NCI-H2107 (cell line): ENCODE measurements at places on chromosomes 1 and 21.

GRCh38 chr1:41864471-41865040, 54.2 kb downstream of the HIVEP3 start:
- DNase-seq: no peak

DNA sequence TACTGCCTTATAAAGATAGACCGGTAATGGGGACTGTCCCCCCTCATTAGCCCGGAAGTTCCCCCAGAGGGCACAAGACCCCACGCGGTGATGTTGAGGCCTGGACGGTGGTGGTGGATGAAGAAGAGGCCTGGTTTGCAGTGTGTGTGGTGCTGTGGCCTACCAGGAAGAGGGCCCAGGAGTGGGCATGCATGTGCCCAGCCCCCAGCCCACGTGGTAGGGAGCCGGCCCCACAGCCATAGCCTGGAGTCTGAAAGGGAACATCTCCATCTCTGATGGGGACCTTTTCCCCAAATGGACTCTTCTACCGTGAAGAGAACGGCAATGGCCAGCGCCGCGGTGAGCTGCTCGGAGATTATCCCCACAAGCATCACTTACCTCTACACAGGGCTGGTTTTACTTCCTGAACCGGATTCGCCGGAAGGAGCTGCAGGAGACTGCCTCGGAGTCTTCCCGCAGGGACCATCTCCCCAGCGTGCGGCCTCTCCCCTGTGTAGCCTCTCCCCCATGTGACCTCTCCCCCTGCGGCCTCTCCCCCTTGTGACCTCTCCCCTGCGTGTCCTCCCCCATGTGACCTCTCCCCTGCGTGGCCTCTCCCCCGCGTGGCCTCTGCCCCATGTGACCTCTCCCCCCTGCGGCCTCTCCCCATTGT, 20.6 kb downstream of the RRP1 start:
- DNase-seq: no peak

- DNase-seq: no peak
Observed at GRCh38 chr1:234214129-234214910, 158.9 kb upstream of the COA6 start.

GRCh38 chr1:210850556-210850955, 283.4 kb downstream of the KCNH1 start:
- DNase-seq: no peak

DNA sequence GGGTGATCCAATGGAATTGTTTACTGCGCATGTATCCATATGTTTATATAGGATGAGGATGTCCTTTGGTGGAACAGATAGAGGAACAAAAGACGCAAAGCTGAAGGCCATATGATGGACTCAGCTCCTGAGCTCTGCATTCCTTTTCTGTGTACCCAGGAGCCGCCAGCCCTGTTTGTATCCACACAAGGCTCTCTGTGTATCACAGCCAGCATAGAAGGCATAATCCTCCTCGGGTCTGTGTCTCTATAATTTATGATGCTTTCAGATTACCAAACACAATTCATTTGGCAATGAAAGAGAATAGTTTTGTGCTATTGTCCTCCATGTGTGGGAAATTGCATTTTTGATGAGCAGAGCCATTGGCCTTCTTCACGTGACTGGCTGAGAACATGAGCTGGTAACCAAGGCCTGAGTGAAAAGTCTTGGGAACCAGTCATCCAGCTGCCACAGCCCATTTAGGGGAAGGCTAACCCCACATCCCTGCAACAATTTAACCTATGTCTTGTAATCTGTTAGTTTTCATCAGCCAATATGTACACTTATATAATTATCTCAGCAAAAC, 119.2 kb downstream of the PBX1 start:
- no peak for DNase-seq

DNA sequence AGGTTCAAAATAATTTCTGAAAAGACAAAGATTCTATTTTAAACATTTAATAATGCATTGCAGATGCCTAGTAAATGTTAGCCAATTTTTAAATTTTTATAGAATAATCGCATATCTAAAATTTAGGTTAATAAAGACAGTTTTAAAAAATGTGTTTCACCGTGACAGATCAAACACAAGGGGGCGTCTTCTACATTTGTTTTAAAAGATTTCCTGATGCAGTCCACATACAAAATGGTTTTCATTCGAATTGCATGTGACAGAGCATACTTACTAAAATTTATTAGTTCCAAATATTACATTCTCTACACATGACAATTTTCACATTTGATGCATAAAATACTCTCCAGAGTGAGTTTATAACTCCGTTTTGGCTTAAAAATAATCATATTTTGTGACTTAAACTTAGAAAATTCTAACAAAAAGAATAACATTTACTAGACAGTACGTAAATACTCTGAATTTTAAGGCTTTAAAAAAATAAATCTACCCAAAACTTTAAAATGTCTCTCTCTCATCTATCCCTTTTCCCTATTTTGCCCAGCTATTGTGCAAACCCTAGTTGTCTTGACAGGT, 75.5 kb downstream of the ADAMTS1 start:
- DNase-seq: no peak

DNA sequence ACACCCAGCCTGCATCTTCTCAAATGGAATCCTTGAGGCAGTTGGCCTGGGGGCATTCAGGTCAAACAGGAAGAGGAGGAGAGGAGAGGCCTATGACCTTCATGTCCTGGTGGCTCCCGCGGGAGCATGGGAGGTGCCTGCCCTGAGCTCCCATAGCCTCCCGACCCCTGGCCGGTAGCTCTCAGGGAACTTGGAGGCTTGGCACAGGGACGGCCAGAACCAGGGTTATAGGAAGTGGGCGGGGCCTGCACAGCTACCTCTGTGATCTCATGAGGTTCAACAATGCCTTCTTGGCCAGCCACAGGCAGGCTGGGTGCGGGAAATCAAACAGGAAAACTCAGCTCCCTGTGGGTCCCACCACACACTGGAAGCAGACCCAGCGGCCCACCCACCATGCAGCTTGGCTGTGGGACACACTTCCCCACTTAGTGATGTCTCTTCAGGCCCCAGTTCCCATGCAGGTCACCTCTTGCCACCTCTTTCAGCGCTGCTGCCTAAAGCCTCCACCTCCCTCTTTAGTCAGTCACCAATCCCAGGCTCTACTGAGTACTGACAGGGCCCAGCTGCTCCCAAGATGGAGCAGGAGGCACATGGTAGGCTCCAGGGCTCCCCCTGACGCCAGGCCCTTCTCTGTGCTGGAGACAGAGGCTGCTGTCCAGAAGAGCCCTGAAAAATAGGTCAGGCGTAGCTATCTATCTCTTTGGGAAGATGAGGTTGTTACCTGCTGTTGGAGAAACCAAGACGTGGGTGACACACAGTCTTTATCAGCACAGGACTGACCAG, at the start of gene SLFNL1:
SLFNL1 (minus strand) TSS at position 200 of the 783 bp plus-strand sequence. CDS start 1,065 bp downstream, outside the sequence.
- DNase-seq: no peak

- peak; percentile 53 for DNase-seq
Observed at GRCh38 chr1:205275133-205275532, 46.4 kb downstream of the NUAK2 start.

GRCh38 chr1:163174524-163175437, 27.9 kb downstream of the RGS5 start:
- DNase-seq: peak; percentile 38

DNA sequence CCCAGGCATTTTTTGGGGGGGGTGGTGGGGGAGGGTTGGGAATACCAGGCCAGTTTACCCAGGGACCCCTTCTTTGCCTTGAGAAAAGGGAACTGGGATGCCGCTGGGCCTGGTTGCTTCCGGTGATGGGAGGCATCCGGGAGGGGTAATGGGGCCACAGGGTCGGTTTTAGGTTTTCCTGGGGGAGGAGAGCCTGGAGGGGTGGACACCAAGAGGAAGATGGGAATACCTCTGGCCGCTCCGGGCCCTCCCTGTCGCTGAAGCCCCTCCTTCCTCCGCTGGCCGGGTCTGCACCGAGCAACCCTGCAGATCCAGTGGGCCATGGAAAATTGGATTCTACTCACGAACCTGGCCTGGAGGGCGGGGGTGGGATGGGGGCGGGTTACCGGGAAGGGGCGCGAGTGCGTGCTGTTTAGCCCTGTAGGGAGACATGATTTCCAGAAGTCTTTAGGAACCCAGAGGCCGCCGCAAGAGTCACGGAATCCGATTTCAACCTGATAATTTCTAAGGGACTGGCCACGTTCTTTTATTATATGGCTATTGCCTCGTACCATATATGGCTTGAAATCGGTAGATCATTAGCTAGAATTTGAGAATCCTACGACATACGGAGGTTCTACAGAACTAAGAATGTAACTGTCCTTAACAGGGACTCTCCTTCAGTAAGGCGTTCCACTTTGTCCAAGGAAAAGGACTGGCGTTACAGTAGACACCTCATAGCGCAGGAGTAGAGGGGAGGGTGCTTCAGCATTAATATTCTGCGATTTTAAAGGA, 749 bp downstream of the AKIRIN1 start:
- peak; percentile 100 for DNase-seq

DNA sequence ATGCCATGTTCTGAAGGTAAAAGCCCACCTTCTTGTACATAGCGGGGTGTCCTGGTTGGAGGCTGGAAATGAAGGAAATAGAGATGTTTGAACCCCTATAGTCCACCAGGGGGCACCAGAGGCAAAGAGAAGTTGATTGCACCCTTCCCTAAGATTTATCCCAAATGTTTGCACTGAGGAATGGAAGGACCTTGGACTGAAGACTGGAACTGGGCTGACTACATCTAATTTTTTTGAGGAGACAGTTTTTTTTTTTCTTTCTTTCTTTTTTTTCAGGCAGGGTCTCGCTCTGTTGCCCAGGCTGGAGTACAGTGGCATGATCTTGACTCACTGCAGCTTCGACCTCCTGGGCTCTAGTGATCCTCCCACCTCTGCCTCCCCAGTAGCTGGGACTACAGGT, 55.3 kb upstream of the EIF4G3 start:
- peak; percentile 54 for DNase-seq

DNA sequence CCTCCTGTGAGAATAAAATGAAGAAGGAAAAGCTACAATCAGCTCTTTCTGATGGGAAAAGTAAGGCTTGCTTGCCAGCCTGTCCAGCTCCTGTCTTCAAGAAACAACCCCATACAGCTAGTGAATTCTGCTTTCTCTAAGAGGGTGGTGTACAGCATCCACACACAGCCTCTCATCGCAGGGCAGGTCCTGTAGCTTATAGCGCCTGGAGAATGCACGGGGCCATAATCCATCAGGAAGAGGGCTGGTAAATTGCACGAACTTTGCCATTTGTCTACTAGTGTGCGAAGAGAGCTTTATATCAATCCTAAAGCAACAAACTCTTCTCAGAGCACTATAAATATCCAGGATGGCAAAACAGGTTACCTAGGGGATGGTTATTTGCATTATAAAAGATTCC, 83.3 kb upstream of the SAMSN1 start:
- no peak for DNase-seq

GRCh38 chr1:198118134-198118533, 38.7 kb upstream of the NEK7 start:
- DNase-seq: no peak

- DNase-seq: no peak
Observed at GRCh38 chr1:76542359-76542758, 324.9 kb upstream of the ST6GALNAC5 start.

DNA sequence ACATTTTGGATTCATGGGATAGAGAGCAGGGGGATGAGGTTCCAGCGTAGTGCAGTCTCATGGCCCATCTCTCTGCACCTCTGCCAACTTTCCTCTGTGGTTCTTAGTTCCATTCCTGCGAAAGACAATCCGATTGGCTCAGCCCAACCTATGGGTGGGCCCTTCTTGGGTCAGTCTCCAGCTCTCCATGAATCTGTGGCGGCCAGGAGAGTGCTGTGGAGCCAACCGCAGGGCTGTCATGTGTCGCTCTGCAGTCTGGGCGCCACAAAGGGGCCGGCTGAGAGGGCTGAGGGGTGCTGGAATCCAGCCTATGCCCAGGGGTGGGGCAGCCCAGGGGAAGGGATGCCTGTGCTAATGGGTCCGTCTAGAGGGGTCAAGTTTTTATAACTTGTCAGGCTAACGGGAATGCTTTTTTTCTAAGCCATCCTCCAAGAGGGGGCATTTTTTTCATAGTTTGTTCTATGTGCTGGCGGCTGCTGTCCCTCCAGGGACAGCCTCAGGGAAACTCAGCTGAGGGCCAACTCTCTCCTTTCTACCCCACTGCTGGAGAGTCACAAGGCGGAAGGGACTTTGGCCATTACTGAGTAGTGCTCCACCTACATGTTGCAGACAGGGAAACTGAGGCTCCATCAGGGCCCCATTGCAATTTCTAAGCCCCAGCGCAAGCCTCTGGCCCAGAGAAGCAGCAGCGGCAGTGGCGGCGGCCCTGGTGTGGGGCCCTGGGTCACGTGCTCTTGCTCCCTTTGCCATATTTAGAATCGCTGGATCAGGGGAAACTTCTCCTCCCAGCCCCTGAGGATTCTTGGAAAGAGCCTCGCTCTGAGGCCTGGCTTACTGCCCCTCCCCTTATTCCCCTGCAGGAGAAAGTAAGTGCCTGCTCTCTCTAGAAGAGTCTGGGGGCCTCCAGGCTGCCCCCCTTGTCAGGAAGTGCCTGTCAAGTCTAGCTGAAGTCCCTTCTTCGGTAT, 23.4 kb downstream of the KCNQ4 start:
- no peak for DNase-seq

DNA sequence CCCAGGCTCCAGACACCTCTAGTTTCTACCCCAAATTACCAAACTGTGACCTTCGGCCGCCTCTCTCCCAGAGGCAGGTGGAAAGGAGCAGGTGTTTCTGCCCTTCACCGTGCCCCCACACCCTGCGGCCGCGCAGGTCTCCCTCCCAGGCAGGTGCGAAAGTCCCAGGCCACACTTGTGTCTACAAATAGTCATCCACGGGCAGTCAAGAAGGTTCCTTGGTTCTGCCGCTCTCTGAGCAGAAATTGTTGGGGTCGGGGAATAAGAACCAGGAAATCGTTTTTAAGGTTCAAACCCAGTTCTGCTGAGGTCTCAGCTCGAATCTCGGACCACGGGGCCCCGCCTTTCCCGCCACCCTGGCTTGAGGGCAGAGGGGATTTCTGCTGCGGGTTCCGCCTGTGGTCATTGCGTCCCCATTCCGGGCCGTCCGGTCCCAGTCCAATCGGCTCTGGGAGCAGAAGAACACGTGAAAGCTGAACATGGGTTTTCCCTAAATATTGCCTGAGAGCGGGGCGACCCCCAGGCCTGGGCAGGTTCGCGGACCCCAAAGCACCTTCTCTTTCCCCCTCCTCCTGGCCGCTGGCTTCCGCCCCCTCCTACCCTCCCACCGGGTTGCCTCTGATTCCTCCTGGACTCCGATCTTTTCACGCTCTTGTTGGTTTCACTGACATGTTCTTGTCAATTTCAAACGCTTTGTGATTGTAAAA, 1.2 kb upstream of the ATF3 start:
- no peak for DNase-seq

DNA sequence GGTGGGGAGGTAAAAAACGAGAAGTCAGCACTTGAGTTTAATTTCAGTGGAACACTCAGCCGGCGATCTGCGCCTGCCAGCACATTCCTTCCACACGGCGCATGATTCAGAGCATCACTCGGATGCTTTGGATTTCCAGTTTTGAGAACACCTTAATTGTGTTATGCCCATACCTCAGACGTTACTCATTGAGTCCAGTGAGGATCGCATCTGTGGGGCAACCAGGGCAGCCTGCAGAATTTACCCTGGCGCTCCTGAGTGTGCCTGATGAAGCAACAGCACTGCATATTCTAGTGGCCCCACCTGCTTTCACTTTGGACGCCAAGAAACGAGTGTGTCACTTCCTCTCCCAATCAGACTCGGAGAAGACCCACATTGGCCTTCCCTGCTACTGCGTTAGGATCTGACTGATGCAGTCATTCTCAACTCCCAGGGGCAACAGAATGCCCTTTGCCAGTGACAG, 19.9 kb downstream of the FAM89A start:
- no peak for DNase-seq

GRCh38 chr1:64679177-64679576, 65.7 kb upstream of the RAVER2 start:
- DNase-seq: no peak

- DNase-seq: no peak
Observed at GRCh38 chr1:182610606-182611194, 6.5 kb upstream of the RGS16 start.

- DNase-seq: no peak
Observed at GRCh38 chr1:203287109-203287893, 18.0 kb upstream of the BTG2 start.
